Stimulated activated naive CD4-positive, alpha-beta T cell (primary cell): ENCODE measurements at places on chromosomes 13 and 19.

GRCh38 chr19:45231891-45232290 lies 13.3 kb downstream of the EXOC3L2 start:
- no peak for DNase-seq

- DNase-seq, result no peak
Measured at GRCh38 chr19:16571822-16572331, 338 bp downstream of the SLC35E1 start.

GRCh38 chr13:100773923-100774663 lies 99.5 kb upstream of the TMTC4 start:
- no peak for DNase-seq

DNA sequence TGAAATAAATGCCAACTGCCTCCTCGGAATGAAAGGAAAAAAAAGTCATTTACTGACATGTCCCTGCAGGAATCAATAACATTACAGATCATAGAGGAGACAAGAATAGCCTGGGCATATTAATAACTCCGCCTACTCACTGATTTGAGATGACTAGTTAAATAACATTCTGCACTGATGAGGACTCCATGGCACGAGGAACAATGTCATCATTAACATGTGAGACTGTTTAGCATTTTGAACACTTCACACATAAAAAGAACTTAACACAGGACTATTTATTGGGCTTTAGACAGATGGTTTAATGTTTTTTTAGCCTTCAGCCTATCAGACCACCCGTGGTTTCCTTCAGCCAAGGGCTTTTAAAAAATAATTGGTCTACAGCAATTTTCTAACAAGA lies 170.1 kb downstream of the OLFM4 start:
- no peak for DNase-seq
